Frontal cortex (tissue), 4 donors: ENCODE measurements at places on chromosomes 3 and 15.

DNA sequence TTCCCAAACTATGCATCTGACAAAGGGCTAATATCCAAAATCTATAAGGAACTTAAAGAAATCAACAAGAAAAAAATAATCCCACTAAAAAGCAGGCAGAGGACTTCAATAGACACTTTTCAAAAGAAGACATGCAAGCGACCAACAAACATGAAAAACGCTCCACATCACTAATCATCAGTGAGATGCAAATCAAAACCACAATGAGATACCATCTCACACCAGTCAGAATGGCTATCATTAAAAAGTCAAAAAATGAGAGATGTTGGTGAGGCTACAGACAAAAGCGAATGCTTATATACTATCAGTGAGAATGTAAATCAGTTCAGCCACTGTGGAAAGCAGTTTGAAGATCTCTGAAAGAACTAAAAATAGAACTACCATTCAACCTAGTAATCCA lies 20.2 kb downstream of the CFAP44 start:
- DNase-seq: no peak

- no peak for DNase-seq
Measured at GRCh38 chr3:183782576-183783276, 42.7 kb downstream of the MAP6D1 start.

GRCh38 chr3:62892951-62893350 lies 17.7 kb upstream of the CADPS start:
- no peak for DNase-seq

DNA sequence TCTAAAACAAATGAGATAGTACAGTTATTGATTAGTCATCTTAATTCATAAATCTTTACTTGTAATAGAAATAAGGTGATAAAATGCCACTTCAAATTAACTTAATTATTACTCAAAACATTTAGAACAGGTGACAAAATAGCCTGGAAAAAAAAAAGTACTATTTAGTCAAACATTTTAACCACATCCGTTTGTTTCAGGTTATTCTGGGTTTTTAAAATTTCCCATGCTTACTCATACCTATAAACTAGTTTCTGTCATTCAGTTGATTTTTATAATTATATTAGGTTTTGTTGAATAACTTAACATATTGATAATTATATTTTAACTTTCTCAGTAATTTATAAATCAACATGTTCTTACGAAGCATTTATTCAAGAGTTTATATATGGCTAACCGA lies 483.0 kb downstream of the ROBO1 start:
- DNase-seq: no peak

DNA sequence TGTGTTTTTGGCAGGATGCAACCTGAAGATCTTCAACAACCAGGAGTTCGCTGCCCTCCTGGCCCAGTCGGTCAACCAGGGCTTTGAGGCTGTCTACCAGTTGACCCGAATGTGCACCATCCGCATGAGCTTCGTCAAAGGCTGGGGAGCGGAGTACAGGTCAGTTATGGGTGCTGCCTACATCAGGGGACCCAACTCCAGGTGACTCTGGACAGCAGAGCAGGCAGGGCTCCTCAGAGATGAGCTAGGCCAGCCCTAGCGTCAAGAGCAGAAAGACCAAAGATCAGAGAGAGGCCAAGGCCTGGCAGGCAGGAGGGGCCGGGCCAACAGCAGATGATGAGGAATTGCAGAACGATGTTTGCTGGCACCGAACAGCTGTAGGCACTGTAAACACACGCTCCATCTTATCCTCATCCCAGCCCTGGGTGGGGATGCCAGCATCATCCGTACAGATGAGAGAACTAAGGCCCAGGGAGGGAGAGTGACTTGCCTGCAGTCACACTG lies 67.1 kb downstream of the AAGAB start:
- DNase-seq: no peak

GRCh38 chr15:60362321-60363086 lies 35.3 kb downstream of the ANXA2 start:
- no peak for DNase-seq

- no peak for DNase-seq
Measured at GRCh38 chr3:50466177-50466576, 37.3 kb downstream of the CACNA2D2 start.

- no peak for DNase-seq
Measured at GRCh38 chr15:97748576-97748975, 211.9 kb upstream of the ARRDC4 start.

DNA sequence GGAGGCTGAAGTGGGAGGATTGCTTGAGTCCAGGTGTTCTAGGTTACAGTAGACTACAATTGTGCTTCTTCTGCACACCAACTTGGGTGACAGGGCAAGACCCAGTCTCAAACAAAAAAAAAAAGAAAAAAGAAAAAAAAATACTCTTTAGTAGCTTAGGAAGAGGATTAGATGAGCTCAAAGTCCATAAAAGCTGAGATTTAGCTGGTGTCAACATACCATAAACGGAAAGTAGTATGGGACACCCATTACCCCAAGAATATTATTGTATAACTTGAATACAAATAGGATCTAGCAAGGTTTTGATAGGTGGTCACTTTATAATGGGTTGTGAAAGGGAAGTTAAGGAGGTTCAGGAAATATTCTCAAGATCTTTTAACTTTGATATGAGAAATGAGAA lies 38.0 kb upstream of the ULK4 start:
- DNase-seq: no peak

- DNase-seq: no peak
Measured at GRCh38 chr3:147380387-147380951, 25.9 kb downstream of the ZIC4 start.

DNA sequence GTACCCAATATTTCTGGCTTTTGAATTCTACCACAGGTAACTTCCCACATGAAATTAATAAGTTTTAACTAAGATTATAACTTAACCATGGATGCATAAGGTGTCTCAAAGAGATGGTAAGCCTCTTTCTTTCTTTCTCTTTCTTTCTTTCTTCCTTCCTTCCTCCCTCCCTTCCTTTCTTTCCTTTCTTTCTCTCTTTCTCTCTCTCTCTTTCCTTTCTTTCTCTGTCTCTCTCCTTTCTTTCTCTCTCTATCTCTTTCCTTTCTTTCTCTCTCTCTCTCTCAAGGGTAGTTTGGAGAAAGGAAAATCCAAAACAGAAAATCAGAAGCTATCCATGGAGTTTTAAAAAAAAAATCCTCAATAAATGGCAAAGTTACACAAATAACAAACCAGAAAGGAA lies 10.4 kb upstream of the MTMR14 start:
- no peak for DNase-seq
